Astrocyte of the hippocampus (primary cell): ENCODE measurements at places on chromosomes 16 and 17.

GRCh38 chr16:17475104-17475503 lies 4.3 kb upstream of the XYLT1 start:
- DNase-seq, result no peak

- DNase-seq, result no peak
Measured at GRCh38 chr16:57266531-57267260, 17.8 kb downstream of the PLLP start.

- no peak for DNase-seq
Measured at GRCh38 chr16:27193300-27193990, 9.9 kb upstream of the KDM8 start.

DNA sequence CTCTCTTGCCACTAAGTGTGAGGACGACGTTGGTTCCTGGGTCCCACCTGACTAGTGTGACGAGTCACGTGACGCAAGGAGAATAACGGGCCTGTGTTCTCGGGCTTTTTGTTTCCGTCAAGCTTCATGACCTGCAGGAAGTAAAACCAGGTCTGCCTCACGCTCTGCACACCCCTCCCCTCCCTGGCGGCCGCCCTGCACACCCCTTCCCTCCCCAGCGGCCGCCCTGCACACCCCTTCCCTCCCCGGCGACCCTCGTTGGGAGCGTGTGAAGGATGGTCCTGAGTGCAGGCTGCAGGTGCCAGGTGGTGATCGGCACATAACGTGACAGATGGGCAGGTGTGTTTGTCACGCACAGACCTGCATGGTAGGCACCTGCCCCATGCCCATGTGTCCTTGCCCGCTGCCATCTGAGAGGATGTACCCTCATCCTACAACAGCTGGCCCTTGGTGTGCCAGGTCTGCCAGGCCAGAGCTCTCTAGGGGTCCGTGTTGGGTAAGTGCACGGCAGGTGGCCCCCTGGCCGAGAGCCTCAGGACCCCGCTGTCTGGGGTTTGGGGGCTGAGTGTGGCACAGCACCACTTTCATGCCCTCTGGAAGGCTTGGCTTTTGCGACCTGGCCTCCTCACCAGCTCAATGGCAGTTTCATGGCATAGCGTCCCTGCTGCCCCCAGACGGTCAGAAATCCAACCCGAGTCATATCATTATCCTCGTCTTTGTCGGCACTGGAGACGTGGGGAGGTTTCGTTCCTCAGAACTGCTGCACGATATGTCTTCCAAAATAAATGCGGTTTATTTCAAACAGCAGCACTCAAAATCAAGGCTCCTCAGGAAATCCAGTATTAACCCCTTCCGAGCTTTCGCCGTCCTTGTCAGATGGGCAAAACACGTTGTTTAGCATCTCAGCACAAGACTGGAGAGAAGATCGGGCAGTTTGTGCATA lies 191.8 kb upstream of the CHMP6 start:
- no peak for DNase-seq

DNA sequence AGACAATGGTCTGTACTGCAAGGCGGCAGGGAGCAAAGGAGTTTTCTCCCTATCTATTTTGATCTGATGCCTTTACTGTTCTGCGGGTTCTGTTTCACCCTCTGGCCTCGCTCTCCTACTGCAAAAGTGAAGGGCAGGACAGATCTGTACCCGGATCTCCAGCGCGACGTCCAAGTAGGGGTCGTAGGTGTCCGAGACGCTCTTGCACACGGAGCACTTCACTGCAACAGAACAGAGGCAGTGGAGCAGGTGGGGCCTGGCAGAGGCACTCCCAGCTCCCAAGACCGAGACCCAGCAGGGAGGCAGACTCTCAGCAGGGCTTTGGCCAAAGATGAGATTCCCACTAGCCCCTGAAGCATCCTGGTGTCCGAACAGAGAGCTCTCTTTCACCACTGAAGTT lies 19.8 kb downstream of the USP36 start:
- DNase-seq, result no peak

GRCh38 chr16:24844101-24845030 lies 1.4 kb upstream of the SLC5A11 start:
- DNase-seq, result no peak

- no peak for DNase-seq
Measured at GRCh38 chr17:38872027-38872511, 2.2 kb downstream of the LASP1 start.

DNA sequence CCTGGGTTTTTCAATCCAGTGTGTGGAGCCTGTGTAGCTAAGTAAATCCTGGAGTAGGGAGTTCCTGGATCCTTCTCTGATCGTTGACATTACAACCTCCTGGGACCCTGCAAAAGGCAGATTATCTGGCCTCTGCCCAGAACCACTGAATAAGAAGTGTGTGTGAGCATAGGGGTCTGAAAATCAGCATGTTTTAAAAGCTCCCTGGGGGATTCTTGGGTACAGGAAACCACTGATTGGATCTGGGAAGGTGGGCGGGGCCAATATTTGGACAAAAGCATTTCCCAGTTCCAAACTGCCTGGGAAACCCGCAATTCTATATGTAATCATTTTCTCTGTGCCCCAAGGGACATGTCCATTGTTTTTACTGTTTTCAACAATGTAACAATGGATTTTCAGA lies 27.2 kb upstream of the BEAN1 start:
- no peak for DNase-seq

DNA sequence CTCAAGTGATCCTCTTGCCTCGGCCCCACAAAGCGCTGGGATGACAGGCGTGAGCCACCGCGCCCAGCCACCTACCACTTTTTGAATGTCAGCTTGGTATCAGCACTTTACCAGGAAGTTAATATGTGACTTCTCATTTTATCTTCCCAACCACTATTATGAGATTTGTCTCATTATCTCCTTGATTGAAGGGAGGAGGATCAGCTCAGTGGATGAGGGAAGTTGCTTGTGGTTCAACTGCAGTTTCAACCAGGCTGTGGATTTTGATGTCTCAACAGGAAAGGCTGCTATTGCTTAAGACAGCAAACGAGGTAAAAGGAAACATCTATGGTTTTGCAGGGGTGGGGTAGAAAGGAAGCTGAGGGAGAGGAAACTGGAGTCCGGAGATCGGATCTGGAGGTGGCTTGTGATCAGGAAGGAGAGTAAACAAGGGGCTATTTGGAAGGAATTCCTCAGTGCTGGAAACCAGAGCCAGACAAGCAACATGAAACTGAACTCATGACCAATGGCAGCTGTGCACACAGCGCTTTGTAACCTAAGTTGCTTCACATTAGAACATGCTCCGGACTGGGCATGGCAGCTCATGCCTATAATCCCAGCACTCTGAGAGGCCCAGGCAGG lies 180.5 kb downstream of the VPS53 start:
- DNase-seq, result no peak

DNA sequence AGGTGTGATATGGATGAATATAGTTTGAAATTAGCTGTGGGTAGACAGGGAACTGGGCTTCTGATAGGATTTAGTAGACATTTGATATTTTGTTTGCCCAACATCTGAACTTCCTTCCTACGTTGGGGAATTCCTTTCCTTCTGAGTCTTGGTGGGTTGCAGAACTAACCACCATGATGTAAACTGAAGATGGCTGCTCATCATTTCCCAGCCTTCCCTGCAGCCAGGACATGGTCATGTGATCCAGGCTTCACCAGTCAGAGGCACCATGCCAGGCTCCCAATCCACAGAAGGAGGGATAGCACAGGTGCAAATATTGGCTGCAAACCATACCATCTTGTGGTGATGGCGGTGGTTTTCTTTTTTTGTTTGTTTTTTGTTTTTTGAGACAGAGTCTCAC lies 57.4 kb downstream of the EMP2 start:
- no peak for DNase-seq

GRCh38 chr16:586645-587590 lies 2.9 kb upstream of the RAB40C start:
- no peak for DNase-seq

DNA sequence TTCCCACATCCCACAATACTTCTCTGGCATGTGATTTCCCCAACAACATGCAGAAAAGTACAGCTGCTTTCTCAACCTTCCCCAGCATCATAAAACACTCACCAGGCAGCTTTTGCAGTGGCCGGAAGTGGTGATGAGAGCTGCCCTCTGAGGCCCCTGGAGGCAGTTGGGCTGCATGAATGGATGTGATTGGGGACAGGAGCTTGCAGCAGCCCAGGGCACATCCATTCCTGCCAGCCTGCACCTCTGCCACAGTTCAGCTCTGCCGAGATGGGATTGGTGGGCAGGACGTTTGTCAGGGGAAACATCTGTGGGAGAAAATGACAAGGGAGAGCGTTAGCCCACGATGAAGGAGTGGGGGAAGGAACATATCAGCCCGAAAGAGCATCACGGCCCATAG lies 19.8 kb downstream of the NUBP1 start:
- no peak for DNase-seq

GRCh38 chr16:16052916-16053315 lies 103.5 kb downstream of the ABCC1 start:
- peak; percentile 39 for DNase-seq

- DNase-seq, result peak; percentile 83
Measured at GRCh38 chr17:64507413-64507782, 621 bp downstream of the CEP95 start.

DNA sequence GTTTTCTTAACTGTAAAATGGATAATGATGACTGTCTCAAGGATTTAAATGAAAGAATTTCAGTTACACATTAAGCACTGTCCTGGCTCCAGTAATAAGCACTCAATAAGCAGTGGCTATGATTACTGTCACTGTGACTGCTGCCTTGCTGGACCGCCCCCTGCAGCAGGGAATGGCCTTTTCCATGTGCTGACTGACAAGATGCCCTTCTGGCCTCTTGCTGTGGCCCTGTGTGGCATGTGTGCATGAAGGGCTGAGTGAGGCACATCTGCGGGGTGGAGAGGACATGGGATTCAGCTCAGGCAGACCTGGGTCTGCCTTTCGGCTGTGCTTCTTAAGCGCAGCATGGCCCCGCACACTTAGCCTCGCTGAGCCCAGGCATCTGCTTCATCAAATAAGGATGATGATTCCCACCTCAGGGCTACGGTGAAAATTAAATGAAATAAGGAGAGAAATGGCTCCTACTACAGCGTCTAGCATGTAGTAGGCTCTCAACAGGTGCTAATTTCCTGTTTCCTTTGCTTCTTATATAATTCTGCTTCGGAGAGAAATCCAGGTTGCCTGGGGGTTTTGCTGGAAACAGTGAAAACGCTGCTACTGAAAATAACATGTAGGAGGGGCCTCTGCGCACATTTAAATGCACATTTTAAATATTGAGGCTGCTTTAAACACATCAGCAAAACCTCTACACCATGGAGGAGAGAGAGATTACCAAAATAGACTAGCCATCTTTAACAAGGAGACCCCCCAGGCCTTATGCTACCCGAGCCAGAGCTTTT lies 183.9 kb downstream of the PARN start:
- no peak for DNase-seq

GRCh38 chr17:36842231-36842819 lies 95.0 kb upstream of the LHX1 start:
- DNase-seq, result no peak

- DNase-seq, result no peak
Measured at GRCh38 chr16:51035711-51036110, 115.4 kb downstream of the SALL1 start.

GRCh38 chr17:21368545-21369246 lies 7.5 kb upstream of the KCNJ12 start:
- no peak for DNase-seq

GRCh38 chr16:4288148-4288921 lies 15.5 kb upstream of the TFAP4 start:
- DNase-seq, result peak; percentile 78

- DNase-seq, result peak; percentile 49
Measured at GRCh38 chr17:36602030-36602748, 806 bp downstream of the MRM1 start.

DNA sequence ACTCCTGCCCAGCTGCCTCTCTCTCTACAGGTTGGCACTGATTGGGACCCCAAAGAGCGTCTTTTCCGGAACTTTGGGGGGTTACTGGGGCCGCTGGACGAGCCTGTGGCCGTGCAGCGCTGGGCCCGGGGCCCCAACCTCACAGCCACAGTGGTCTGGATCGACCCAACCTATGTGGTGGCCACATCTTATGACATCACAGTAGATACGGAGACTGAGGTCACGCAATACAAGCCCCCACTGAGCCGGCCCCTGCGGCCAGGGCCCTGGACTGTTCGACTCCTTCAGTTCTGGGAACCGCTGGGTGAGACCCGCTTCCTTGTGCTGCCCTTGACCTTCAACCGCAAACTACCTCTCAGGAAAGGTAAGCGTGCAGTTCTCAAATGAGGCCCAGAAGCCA lies 12.3 kb downstream of the XYLT2 start:
- DNase-seq, result no peak

DNA sequence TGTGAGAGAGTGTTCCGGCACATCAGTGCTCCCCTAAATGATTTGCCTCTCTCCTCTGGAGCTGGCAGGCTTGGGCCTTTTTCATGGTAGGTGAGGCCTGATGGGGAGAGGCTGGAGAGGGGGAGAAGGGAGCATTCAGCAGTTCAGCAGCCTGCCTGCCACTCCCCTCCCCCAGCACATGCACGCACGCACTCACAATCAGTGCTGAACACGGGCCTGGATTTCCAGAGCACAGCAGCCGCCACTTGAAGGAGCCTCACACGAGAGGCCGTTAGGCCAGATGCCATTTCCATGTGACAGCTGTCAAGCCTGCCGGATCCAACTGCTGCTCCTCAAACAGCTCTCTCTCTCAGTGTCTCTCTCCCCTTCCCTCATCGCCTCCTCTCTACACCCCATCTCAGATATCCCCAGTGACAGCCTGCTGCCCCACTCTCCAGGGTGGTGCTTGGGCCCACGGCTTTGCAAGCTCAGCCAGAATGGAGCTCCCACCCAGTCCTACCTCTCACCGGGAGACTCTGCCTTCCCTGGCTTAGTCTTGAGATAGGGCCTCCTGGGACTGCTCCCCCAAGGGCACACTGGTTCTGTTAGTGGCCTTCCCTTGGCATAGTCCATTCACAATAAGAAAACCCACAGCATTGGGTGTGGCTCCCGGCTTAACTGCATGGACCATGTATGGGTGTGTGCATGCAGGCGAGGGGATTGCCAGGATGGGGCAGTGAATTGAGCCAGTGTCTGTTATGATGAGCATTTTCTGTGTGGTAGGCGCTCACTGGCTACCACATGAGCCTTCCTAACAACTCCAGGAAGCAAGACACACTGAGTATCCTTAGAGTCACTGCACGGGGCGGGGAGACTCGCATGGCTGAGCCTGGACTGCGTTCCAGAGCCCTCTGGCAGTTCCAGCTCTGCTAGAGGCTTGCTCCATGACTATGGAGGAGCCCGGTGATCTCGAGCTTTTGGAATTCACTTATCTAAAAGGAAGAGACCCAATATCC lies 226.2 kb downstream of the CCDC182 start:
- peak; percentile 72 for DNase-seq
